ENCODE measurements at places on chromosomes 2 and 18.
A peak's percentile ranks its signal among the peaks of the same experiment; 100 is the strongest.

- no peaks in the 10 kb centered on the region for H3K27me3 ChIP-seq
- peaks cover 9% of the 10 kb centered on the region for H3K4me1 ChIP-seq
- H3K4me3 ChIP-seq, result no peak overlapping the region
- no peak for DNase-seq
Measured at GRCh38 chr2:30372826-30373225, 74.2 kb upstream of the LCLAT1 start.

DNA sequence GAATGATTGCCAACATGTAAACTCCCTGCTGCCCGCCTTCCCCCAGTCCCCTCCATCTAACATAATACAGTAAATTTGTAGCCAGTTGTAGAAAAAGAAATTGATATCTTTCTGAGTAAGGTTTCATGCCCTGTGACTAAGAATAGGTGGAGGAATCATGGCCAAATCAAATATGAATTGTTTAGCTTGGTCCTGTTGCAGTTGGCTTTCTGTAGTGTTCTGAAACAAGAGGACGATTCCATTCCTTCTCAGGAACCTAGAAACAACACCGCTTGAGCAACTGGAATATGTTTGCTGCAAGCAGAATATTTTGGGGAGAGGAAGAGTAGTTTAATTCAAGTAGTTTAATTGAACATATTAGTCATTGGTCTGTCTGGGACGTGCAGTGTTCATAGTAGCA lies 7.0 kb upstream of the DRC1 start:
- DNase-seq, result no peak
- no peaks in the 10 kb centered on the region for H3K27me3 ChIP-seq
- peaks cover 13% of the 10 kb centered on the region for H3K36me3 ChIP-seq
- H3K27ac ChIP-seq, result no peak overlapping the region
- H3K4me3 ChIP-seq, result no peak overlapping the region

DNA sequence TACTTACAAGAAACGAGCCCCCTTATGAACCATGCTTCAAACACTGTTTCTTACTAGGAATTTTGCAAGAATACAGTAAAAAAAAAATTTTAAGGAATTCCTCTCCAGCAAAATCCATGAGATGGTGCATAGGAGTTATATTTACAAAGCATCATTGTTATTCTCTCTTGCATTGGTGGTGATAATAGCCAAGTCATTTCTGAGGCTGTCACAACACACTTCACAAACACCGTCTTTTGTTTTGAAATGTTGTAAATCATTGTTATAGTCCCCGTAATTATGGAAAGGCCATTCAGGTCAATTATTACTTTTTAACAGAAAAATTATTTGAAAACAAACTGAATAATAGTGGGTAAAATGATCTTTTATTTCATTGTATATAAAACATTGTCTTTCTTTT lies 60.1 kb downstream of the DYNC1I2 start:
- DNase-seq, result no peak
- H3K36me3 ChIP-seq, result peaks cover 45% of the 10 kb centered on the region
- no peak overlapping the region for H3K27ac ChIP-seq
- no peak overlapping the region for H3K4me3 ChIP-seq

DNA sequence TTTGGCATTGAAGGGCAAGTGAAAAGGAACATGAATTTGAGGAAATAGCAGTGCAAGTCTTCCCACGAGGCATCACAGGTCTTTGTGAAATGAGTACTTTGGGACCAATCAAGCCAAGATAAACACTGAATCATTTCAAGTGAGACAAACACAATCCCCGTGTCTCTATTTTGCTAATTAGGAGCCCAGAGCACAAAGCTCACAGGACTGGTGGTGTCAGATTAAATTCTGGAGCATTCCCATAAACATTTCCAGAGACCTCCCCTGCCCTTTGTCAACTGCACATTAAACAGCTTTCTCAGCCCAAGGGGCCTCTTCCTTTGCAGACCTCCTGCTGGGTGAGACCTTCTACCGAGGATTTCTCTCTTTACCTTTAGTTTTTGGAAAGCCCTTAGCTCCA lies 50.7 kb downstream of the DAPL1 start:
- no peaks in the 10 kb centered on the region for H3K4me1 ChIP-seq
- H3K4me3 ChIP-seq, result no peak overlapping the region
- DNase-seq, result no peak
- peaks cover 21% of the 10 kb centered on the region for H3K27me3 ChIP-seq
- no peak overlapping the region for H3K27ac ChIP-seq

DNA sequence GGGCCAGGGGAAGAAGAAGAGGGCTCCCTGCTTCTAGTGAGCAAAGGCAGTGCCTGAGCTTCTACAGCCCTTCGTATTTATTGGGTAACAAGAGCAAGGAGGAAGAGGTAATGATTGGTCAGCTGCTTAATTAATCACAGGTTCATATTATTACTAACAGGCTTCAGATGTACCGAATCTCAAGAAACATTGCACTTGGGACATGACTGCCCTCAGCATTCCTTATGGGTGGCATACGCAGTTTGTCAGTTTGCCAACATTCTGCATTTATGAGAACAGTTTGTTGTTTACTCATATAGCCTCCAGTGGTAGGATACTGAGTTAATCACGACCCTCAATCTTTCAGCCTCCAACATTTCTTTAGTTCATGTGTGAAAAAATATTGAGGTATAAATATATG lies 84.5 kb downstream of the HIBCH start:
- no peaks in the 10 kb centered on the region for H3K27me3 ChIP-seq
- H3K27ac ChIP-seq, result no peak overlapping the region
- no peaks in the 10 kb centered on the region for H3K4me1 ChIP-seq
- DNase-seq, result no peak

- peaks cover 10% of the 10 kb centered on the region for H3K27me3 ChIP-seq
- no peak overlapping the region for H3K4me3 ChIP-seq
- H3K4me1 ChIP-seq, result no peaks in the 10 kb centered on the region
- H3K27ac ChIP-seq, result no peak overlapping the region
- H3K36me3 ChIP-seq, result no peaks in the 10 kb centered on the region
Measured at GRCh38 chr2:105390454-105390853, 8.4 kb downstream of the FHL2 start.

GRCh38 chr18:22930089-22930713 lies 2.9 kb upstream of the RBBP8 start:
- no peak overlapping the region for H3K4me3 ChIP-seq
- H3K27ac ChIP-seq, result no peak overlapping the region
- H3K4me1 ChIP-seq, result peaks cover 37% of the 10 kb centered on the region
- H3K36me3 ChIP-seq, result peaks cover 2% of the 10 kb centered on the region
- H3K27me3 ChIP-seq, result no peaks in the 10 kb centered on the region

- H3K27ac ChIP-seq, result no peak overlapping the region
- no peaks in the 10 kb centered on the region for H3K4me1 ChIP-seq
- H3K36me3 ChIP-seq, result no peaks in the 10 kb centered on the region
Measured at GRCh38 chr2:34486965-34487364, 887.9 kb upstream of the FAM98A start.

DNA sequence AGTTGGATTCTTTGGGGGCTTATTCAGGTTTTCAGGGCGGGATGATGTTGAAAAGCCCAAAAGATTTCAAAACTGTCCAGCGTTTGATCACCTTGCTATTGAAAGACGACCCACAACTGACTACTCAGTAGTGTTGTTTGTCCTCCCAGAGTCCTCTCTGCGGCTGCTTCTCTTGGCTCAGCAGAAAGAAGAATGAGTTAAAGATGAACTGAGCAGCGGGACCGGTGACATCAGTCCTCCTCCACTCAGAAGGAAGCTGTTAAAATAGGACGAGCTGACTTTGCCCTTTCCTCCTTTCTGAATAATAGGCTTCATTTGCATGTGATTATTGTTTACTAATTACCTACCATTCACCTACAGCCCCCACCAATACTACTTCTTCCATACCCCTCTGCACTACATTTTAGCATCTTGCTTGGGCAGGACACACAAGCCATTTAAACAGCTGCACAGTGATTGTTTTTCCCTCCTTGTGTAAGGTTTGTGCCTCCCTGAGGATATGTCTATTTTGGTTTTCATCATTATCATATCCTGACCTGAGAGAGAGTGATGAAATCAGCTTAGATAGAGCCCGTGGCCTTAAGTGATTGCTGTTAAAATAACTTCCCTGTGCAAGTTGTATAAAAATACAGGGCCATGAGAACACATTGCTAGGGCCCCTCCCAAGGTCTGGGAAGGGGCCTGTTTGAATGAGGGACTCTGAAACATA lies 261.8 kb downstream of the FHOD3 start:
- peaks cover 4% of the 10 kb centered on the region for H3K27me3 ChIP-seq
- DNase-seq, result no peak
- H3K4me3 ChIP-seq, result no peak overlapping the region
- no peak overlapping the region for H3K27ac ChIP-seq

DNA sequence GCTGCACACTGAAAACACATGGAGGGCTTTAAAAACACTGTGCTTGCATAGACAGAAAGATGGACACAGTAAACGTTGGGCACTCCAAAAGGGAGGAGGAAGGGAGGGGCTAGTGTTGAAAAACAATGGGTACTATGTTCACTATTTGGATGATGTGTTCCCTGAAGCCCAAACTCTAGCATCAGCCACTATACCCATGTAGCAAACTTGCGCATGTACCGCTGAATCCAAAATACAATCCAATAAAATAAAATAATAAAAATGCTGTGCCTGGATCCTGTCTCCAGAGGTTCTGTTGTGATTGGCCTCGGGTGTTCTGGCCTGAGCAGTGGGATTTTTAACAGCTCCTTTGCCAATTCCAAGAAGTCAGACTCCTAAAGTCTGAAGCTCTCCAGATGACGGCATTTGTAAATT lies 166.0 kb downstream of the TMEM182 start:
- no peaks in the 10 kb centered on the region for H3K4me1 ChIP-seq
- H3K27me3 ChIP-seq, result no peaks in the 10 kb centered on the region
- H3K27ac ChIP-seq, result no peak overlapping the region
- H3K4me3 ChIP-seq, result no peak overlapping the region
- no peaks in the 10 kb centered on the region for H3K36me3 ChIP-seq
- DNase-seq, result no peak

DNA sequence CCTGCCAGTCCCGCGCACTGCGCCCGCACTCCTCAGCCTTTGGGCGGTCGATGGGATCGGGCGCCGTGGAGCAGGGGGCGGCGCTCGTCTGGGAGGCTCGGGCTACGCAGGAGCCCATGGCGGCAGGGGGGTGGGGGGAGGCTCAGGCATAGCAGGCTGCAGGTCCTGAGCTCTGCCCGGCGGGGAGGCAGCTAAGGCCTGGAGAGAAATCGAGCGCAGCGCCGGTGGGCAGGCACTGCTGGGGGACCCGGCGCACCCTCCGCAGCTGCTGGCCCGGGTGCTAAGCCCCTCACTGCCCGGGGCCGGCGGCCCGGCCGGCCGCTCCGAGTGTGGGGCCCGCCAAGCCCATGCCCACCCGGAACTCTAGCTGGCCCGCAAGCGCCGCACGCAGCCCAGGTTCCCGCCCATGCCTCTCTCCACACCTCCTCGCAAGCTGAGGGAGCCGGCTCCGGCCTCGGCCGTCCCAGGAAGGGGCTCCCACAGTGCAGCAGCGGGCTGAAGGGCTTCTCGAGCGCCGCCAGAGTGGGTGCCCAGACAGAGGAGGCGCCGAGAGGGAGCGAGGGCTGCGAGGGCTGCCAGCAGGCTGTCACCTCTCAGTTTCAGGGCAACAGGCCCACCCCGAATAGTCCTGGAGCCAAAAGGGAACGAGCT lies 74.1 kb downstream of the PSMG2 start:
- H3K4me1 ChIP-seq, result peaks cover 12% of the 10 kb centered on the region
- no peak overlapping the region for H3K27ac ChIP-seq
- peak overlapping the region; percentile 8 for H3K4me3 ChIP-seq
- H3K36me3 ChIP-seq, result peaks cover 2% of the 10 kb centered on the region
- H3K27me3 ChIP-seq, result no peaks in the 10 kb centered on the region
- DNase-seq, result no peak

- H3K36me3 ChIP-seq, result no peaks in the 10 kb centered on the region
- H3K27ac ChIP-seq, result no peak overlapping the region
- DNase-seq, result no peak
- H3K4me3 ChIP-seq, result no peak overlapping the region
Measured at GRCh38 chr18:28691496-28691840, 514.5 kb upstream of the CDH2 start.

DNA sequence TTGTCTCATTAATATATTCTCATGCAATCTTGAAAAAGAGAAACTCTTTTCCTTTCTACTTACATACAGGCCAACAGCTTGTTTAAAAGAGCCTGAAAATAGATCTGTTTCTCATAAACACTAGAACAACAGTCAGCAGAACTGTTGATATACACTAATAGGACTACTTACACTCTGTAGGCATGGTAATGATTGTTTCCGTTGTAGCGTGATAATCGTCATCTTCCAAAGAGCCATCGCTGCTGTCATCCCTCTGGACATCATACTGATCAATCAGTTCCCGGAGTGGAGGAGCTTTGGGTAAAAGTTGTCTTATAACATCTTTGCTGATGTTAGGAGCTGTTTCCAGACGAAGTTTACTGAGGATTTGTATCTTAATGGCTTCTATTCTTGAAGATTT lies 476 bp downstream of the MSTN start:
- no peaks in the 10 kb centered on the region for H3K4me1 ChIP-seq
- H3K27me3 ChIP-seq, result no peaks in the 10 kb centered on the region
- DNase-seq, result no peak
- H3K27ac ChIP-seq, result no peak overlapping the region

- H3K27me3 ChIP-seq, result no peaks in the 10 kb centered on the region
- no peak overlapping the region for H3K4me3 ChIP-seq
- DNase-seq, result no peak
- no peak overlapping the region for H3K27ac ChIP-seq
Measured at GRCh38 chr2:177359836-177360595, 32.6 kb upstream of the AGPS start.

GRCh38 chr2:12031866-12032265 lies 285.4 kb downstream of the LPIN1 start:
- DNase-seq, result no peak
- H3K27ac ChIP-seq, result no peak overlapping the region
- peaks cover 3% of the 10 kb centered on the region for H3K36me3 ChIP-seq

DNA sequence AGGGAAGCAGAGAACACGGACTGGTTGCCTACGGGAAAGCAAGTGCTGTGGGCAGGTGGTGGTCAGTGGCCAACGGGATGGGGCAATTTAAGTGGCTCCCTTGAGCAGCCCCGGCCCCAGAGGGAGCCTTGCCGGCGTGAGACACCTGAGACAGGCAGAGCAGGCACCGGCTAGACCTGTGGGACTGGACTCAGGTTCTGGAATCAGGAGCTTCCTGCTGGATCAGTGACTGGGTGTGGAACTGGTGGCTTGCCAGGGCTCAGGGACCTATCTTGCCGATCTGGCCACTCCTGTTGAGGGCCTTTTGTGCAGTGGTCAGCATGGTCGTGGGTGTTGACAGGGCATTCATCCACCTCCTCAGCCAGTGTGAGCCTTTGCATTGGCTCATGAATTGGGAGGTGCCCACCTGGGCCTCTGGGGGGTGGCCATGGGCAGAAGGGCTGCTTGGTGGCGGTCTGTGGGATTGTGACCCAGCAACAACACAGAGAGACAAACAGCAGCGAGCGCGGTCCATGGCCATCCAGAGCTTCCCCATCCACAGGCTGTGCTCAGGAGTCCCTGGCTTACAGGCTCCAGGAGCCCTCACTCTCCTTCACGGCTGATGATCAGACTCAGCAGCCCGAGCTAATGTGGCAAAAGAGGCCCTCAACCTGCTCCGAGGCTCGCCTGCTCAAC lies 85.4 kb upstream of the ZNF516 start:
- no peaks in the 10 kb centered on the region for H3K36me3 ChIP-seq
- no peak overlapping the region for H3K4me3 ChIP-seq
- no peak for DNase-seq
